HuH-7.5 (cell line): ENCODE measurements at places on chromosomes 13 and 19.

DNA sequence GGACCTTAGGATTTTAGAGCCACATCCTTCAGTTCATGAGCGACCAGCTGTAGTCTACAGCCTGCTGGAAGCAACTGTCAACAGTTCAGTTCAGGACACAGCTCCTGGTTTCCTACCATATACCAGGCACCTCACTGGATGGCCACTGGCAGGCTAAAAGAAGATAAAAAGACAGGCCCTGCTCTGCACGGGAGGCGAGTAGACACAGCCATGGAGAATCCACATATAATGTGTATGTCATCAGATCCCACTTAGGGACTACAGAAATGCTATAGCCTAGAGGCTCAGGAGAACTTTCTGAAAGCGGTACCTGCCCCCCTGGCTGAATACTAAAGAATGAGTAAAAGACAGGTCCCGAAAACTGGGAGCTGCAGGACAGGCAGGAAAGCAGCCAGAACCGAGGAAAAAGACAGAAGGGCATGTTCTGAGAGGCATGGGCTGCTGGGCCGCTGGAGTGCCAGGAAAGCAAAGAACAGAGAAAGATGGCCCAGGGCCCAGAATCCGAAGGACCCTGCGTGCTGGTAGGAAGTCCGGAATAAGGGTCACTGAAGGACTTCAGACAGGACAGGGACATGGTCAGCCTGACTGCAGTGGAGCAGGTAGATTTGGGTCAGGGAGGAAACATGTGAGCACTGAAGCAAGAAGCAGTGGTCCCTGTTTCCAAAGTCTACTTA, 23.5 kb downstream of the DZIP1 start:
- DNase-seq: no peak

GRCh38 chr19:41224632-41225031, 5.6 kb downstream of the AXL start:
- no peak for DNase-seq

GRCh38 chr13:94286581-94286980, 192.9 kb downstream of the DCT start:
- DNase-seq: no peak

- peak; percentile 59 for DNase-seq
Measured at GRCh38 chr13:46143184-46143701, 38.4 kb upstream of the CPB2 start.

DNA sequence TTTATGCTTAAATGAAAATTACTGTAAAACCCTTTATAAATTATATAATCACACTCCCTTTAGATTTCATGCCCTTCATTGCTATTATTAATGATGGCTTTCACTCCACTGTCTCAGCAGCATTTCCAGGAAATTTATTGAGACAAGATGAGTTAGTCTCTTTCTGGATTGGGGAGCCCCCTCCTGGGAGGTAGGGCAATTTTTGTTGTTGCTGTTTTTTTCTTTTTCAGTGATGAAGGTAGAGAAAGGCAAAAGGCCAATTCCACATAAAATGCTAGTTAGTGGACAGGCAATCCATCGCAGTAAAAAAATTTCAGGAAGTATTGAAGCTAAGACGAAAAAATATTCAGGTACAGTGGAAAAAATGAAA, 80.2 kb downstream of the TEX26 start:
- DNase-seq: no peak

DNA sequence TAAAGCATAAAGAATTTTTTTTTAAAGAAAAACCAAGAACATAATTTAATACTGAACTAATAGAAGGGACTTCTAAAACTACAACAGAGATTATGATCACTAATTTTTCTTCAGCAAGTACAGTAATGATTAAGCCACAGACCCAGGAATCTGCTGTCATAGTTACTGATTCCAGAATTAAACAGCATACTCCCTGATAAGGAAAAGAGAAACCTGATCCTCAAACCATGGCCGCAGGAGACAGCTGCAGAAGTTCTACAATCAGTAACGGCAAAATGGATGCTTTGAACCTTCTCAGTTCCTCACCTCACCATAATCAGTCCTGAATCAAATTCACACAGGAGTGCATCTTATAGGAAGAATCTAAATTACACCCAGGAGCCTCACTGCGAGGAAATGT, 939.0 kb upstream of the SLITRK1 start:
- DNase-seq: no peak

- DNase-seq: no peak
Measured at GRCh38 chr13:59398127-59398526, 765.6 kb downstream of the DIAPH3 start.

DNA sequence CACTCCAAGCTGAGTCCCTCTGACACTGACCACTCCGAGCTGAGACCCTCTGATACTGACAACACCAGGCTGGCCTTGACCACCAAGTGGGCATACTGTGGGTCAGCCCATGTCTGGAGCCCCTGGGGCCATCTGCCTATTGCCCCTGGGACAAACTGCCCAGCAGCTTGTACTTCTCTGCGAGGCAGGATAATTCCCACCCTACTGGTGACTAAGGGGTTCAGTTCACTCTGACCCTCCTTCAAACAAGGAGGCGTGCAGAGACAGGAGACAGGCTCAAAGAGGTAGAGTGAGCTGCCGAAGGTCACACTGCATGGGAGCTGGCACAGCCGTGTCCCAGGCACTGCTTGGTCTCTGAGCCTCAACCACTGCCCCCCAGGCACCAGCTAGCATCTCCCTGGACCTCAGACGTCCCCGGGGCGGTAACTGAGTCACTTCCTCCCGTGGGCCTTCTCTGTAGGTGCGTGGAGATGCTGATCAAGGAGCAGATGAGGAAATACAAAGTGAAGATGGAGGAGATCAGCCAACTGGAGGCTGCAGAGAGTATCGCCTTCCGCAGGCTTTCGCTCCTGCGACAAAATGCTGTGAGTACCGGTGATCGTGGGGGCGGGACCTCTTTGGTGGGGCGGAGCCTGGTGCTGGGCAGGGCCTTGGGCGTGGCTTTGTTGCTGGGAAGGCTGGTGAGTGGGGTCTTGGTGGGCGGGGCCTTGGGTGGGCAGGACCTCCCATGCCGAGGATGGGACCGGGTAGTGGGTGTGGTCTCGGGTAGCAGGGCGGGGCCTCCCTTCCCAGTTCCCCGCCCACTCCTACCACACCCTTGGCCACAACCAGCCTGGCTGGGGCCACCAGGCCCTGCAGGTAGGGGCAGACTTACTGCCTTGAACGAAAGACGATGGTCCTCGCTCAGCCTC, 5.8 kb upstream of the USE1 start:
- DNase-seq: no peak

- DNase-seq: no peak
Measured at GRCh38 chr19:28074773-28075172, 1138.2 kb downstream of the UQCRFS1 start.

DNA sequence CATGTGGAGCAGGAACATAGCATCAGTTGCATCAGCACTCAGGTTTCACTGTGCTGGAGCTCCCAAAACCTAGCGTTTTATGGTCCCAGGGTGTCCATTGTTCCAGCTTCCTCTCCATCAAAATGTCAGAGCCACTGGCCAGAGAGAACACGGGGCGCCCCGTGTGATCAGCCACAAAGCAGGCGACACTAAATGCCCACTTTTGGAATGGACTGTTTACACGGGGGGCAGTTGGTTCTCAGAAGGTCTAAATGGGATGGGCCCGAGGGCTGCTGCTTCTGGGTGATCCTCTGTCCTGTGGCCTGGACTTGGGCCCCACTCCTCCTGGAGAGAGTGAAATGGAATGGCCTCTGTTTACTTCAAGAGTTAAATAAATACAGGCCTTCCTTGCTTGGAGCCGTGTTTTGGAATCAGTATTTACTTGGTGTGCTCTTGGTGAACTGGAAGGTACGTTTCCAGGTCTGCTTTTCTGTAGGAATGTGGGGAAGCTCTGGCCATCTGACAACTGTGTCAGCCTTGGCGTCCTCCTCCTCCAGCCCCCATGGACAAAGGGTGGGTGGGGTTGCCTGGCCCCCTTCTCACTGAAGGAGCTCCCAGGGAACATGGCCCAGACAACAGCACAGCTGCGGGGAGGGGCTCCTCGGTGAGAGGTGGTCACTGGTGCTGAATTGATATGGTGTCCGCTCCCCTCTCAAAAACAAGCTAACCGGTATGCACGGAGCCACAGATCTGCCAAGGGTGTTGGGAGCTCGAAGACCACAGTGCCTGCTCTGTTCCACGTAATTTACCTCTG, 16.1 kb upstream of the MCF2L start:
- no peak for DNase-seq

- no peak for DNase-seq
Measured at GRCh38 chr13:27534981-27535380, 84.6 kb upstream of the MTIF3 start.

GRCh38 chr13:74687442-74688182, 553.4 kb upstream of the KLF12 start:
- no peak for DNase-seq

DNA sequence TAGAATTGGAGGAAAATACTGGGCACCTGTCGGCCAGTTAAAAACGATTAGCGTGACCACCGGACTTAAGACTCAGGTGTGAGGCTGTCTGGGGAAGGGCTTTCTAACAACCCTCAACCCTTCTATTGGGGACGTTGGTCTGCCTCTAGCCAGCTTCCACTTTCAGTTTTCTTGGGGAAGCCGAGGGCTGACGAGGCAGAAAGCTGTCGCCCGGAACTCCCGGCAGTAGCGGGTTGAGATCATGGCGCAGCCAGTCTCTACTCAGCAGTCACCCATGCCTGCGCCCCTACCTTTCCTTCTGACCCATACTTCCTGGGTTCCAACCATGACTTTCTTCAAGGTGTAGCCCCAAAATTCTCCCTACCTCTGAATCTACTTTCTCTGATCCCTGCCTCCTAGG, 1424.1 kb downstream of the SLITRK1 start:
- DNase-seq: no peak

DNA sequence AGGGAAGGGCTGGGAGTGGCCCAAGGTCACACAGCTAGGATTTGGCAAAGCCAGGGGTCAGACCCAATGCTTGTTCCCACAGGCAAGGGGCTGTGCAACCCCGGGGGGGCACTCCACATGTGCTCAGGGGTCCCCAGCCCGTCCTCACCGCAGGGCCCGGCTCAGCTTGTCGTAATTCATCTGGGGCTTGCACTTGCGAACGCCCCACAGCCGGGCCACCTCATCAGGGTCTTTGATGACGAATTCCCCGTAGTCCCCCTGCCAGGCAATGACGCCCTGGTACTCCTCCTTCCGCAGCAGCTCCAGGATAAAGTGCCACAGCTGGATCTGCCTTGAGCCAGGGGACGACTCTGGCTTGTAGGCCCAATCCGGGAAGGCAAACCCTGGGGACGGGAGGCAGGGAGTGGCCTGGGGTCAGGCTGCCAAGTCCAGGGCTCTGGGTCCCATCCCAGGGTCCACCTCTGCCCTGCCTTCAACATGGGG, 4.7 kb downstream of the ERF start:
- DNase-seq: no peak

GRCh38 chr13:25971459-25972145, 80.2 kb downstream of the SHISA2 start:
- no peak for DNase-seq

GRCh38 chr13:85631801-85632200, 167.4 kb downstream of the SLITRK6 start:
- DNase-seq: no peak

DNA sequence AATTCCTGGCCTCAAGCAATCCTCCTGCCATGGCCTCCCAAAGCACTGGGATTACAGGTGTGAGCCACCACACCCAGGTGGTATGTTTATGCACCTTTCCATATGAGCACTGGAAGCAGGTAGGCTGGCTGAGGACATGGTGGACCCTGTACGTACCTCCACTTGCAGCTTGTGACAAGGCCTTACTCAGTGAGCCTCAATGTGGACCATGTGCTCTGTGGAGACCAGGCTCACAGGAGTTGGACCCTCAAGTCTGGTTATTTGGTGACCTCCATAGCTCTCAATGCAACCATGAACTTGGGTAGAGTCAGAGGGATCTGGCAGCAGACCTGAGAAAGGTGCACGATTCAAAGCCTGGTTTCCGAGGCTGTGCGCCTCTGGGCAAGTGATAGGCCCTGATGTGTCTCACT, 5.5 kb downstream of the ACP4 start:
- DNase-seq: no peak

DNA sequence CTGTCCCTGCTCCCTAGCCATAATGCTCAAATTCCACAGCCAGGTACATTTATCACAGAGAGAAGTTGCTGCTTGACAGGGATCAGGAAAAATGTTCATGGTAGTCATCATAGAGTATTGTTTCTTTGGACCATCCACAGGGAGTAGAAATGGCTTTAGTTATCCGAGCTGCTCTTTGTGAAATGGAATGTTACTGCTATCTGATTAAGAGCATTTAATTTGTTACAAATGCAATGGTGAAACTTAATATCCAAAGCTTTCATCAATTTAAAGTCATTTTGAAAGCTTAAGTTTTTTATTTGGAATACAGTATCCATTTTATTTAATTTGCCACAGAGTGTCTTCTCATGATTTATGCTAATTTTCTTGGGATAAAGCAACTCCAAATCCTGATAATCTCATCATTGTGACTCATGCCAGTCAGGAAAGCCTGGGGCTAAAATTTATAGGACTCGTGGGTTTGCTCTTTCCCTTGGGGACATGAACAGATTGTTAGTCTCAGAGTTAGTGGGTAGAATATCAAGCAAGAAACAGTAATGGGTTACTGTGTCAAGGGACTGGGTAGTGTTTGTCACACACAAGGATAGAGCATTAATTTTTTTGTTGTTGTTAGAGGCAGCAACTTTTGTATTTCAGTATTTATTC, 59.8 kb downstream of the SCEL start:
- DNase-seq: no peak

GRCh38 chr19:16303755-16304154, 20.9 kb upstream of the KLF2 start:
- no peak for DNase-seq

DNA sequence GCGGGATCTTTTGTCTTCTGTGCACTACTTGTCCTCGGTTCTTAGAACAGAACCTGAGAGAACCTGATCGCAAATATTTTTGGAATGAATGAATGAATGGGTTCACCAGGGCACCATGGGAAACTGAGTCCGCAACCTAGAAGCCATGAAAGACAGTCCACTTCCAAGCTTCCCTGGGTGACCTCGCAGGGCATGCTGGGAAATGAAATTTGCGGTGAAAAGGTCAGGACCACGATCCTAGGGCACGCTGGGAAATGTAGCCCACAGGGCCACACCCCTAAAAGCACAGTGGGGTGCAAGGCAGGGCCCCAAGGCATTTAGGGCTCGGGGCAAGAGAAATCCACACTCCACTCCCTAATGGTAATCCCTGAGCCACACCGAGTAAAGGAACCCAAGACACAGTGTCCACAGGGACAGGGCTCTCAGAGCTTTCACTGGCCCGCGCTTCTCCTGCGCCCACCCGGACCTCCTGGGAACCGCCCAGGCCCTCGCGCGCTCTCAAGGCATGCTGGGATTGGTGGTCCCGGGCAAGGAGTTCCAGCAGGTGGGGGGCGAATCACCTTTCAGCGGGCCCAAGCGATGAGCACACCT, 1.1 kb upstream of the PPP1R12C start:
- DNase-seq: no peak

GRCh38 chr13:42728507-42729180, 52.7 kb upstream of the FAM216B start:
- DNase-seq: no peak

DNA sequence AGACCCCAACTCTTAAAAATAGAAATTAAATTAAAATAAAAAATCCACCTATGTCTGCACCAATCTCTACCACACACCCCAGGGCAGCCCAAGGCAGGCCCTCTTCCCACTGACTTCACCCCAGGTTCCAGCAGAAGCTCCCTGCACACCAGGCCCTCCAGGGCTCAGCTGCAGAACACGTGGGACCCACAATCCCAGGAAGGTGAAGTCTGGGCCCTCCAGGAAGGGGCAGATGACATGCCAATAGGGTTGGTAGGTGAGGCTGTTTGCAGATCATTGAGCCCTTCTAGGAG, 19.2 kb upstream of the VSTM2B start:
- no peak for DNase-seq
